ENCODE measurements at places on chromosomes 5 and 9. TPM values are rescaled to one million over a fixed set of nuclear protein-coding genes. Genes with fewer than 3 reads are reported as not detected.
A peak's percentile ranks its signal among the peaks of the same experiment; 100 is the strongest.

The SPINK7 gene
- not detected for total RNA-seq

The LECT2 gene
- total RNA-seq, result not detected

GRCh38 chr9:73064315-73064714 lies 87.3 kb upstream of the ANXA1 start:
- H3K4me3 ChIP-seq, result no peak overlapping the region
- H3K27me3 ChIP-seq, result no peaks in the 10 kb centered on the region
- no peak overlapping the region for H3K27ac ChIP-seq
- no peak for DNase-seq
- no peaks in the 10 kb centered on the region for H3K36me3 ChIP-seq
- no peaks in the 10 kb centered on the region for H3K4me1 ChIP-seq

DNA sequence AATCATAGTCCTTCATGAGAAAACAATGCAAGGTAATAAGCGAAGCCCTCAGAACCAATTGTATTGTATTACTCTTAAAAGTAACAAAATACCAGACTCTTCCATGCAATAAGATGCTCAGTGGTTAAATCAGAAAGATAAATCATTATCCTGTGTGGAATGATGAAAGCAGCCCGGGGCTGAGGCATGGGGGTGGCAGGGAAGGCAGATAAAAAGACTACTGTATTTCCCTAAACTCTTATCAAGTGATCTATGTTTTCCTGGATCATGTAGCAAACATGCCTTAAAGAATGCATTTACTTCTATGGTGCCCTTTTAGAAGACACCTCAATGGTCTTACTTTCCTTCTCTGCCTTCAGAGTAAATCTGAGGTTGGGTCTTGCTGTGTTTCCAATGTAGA lies 105.6 kb upstream of the DAPK1 start:
- no peak overlapping the region for H3K27ac ChIP-seq
- no peak for DNase-seq
- H3K36me3 ChIP-seq, result no peaks in the 10 kb centered on the region

DNA sequence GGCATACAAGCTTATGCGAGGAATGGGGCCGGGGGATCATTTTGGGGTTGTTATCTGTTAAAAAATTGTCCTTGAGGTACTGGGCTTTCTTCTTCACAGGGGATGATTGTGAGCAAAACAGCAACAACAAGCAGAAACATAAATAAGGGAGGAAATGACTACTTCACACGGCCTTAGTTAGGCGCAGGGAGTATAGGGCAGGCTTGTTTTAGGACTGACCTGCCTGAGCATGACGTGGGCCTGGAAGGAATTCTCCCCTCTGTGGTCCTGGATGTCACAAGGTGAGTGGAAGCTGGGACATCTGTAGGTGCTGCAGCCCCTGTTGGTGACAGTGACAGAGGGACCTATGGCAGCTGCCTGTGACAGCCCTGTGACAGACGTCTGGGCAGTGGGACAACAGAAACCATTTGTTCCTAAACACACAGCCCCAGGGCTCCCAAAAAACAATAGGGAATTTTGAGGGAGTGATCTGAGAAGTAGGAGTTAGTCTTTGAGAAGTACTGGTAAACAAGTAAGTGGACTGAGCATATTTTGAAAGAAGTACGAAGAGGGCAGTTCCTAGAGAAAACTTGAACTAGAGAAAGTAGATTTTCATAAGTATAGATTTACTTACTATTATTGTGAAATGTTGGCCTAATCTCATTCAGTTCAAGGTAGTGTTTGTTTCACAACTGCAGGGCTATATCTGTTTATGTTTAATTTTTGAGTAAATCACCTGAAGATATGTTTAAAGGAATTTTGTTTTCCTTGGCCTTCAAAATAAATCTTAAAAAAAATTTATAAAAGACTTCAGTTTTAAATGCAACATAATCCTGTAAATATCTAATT lies 113.1 kb downstream of the KDM4C start:
- no peaks in the 10 kb centered on the region for H3K27me3 ChIP-seq
- no peak overlapping the region for H3K27ac ChIP-seq
- H3K4me3 ChIP-seq, result no peak overlapping the region
- H3K36me3 ChIP-seq, result no peaks in the 10 kb centered on the region
- H3K4me1 ChIP-seq, result peaks cover 12% of the 10 kb centered on the region
- DNase-seq, result no peak

DNA sequence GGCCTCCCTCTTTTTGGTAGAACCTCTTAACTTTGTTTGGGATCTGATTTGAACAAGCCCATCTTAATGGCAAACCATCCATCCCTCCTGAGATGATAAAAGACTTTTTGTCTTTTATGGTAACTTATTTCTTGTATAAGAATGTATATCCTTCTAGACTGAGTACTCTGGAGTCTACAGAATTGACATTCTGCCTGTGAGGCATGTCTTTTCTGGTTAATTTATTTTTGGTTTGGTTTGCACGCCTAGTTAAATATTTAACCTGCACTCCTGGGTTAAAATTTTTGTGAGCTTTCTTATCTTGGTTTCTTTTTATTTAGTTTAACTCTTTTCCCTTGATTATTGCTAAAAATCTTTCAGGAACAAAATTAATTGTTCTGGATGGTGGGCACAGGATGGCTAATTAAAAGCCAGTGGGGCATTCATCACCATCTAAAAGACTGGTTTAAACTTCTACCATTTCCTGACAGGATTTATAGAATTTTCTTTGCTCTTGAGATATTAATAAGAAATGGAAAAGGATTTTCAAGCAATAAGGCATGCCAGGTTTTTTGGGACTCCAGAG lies 50.3 kb downstream of the PHAX start:
- no peak overlapping the region for H3K4me3 ChIP-seq
- H3K27me3 ChIP-seq, result no peaks in the 10 kb centered on the region
- DNase-seq, result no peak

- H3K4me3 ChIP-seq, result peak overlapping the region; percentile 99
- H3K27me3 ChIP-seq, result no peaks in the 10 kb centered on the region
- peaks cover 24% of the 10 kb centered on the region for H3K4me1 ChIP-seq
- no peak overlapping the region for H3K27ac ChIP-seq
- no peak for DNase-seq
Observed at GRCh38 chr5:179620703-179621350, 2.6 kb downstream of the HNRNPH1 start.

DNA sequence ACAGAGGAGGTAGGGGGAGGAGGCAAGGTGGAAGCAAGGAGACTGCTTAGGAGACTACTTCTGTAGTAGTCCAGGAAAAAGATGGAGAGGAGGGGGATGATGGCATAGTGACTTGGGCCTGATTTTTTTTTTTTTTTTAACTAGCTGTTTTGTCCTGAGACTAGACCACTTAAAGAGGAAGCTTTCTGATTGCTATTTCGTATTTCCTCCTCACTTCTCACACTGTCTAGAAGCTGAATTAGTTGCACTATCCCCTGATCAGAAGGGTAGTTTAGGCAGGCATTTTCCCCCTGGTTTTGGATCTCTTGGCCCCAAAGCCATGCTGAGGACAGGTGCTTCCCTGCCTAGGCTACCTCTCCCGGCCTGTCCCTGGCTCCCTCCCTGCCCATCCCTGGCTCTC lies 14.9 kb downstream of the LARP1 start:
- H3K27ac ChIP-seq, result no peak overlapping the region
- H3K4me3 ChIP-seq, result no peak overlapping the region
- DNase-seq, result no peak
- H3K4me1 ChIP-seq, result peaks cover 58% of the 10 kb centered on the region
- no peaks in the 10 kb centered on the region for H3K36me3 ChIP-seq

GRCh38 chr9:124663046-124663961 lies 107.8 kb downstream of the NR6A1 start:
- H3K4me3 ChIP-seq, result no peak overlapping the region
- no peak for DNase-seq
- H3K27me3 ChIP-seq, result no peaks in the 10 kb centered on the region
- no peak overlapping the region for H3K27ac ChIP-seq
- H3K36me3 ChIP-seq, result no peaks in the 10 kb centered on the region

DNA sequence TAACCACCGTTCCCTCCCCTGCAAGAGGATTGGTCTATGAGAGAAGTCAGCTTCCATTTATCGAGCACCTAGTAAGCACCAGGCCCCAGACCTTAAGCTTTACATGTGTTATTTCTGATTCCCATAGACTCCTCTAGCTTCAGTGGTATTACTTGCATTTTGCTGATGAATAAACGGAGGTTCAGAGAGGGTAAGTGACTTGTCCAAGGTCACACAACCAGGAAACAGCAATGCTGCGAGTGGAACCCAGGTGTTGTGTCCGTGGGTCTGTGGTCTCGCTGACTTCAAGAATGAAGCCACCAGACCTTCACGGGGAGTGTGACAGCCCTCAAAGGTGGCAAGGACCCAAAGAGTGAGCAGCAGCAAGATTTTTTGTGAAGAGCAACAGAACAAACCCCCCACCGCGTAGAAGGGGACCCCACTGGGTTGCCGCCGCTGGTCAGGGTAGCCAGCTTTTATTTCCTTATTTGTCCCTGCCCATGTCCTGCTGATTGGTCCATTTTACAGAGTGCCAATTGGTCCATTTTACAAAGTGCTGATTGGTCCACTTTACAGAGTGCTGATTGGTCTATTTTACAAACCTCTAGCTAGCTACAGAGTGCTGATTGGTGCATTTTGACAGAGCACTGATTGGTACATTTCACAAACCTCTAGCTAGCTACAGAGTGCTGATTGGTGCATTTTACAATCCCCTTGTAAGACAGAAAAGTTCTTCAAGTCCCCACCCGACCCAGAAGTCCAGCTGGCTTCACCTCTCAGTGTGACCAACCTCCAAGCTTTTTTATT lies 29.1 kb upstream of the KCNIP1 start:
- DNase-seq, result no peak
- H3K4me3 ChIP-seq, result no peak overlapping the region
- H3K27ac ChIP-seq, result no peak overlapping the region

DNA sequence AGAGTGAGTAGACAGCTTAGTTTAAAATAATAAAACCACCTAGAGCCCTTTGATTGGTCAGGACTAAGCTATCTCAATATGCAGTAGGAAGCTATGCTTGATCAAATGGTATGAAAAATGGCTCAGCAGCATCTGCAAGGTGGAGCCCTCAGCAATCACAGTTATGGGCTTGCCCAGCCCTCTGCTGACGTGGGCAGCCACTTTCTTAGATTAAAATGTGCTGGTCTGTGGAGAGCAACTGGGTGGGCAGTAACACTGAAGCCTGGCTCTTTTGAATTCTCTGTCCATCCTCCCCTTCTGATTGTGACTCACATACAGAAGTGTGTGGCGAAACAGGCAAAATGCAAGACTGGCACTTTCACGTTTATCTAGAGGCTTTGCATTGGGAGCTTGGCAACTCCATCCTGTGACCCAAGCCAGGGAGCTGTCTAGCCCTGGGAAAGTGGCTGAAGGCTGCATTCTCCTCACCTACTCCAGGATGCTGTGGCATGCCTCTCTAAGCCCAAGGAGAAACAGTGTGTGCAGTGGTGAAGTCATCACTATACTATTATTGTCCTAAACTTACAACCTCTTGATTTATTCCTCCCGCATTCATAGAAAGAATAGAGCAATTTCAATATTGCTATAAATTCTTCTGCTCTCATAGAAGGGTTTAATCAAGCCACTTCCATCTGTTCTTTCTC lies 61.1 kb downstream of the MED10 start:
- H3K36me3 ChIP-seq, result no peaks in the 10 kb centered on the region
- peaks cover 2% of the 10 kb centered on the region for H3K27me3 ChIP-seq
- no peaks in the 10 kb centered on the region for H3K4me1 ChIP-seq
